ENCODE measurements at places on chromosomes 2 and 18.

- no peak for DNase-seq
Measured at GRCh38 chr18:50401888-50402287, 27.0 kb downstream of the SKA1 start.

GRCh38 chr2:2747797-2748301, 416.8 kb upstream of the MYT1L start:
- no peak for DNase-seq

DNA sequence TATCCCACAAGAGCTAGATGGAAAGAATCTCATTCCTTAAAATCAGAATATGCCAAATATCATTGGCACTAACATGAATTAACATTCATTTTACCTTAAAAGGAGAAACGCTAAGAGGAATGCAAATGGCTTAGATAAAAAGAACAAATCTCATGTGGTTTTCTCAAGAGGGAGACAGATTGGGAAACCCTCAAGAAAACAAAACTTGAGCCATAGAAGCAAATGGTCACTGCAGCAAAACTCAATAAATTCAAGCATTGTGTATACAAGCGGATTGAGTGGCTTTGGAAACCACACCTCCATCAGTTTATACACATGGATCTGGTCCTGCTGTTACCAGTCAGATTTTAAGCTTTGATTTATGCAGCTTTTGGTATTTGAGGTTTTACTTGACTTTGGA, 1331.8 kb upstream of the ZEB2 start:
- no peak for DNase-seq

- DNase-seq, result no peak
Measured at GRCh38 chr18:77948567-77948966, 698.9 kb downstream of the GALR1 start.

DNA sequence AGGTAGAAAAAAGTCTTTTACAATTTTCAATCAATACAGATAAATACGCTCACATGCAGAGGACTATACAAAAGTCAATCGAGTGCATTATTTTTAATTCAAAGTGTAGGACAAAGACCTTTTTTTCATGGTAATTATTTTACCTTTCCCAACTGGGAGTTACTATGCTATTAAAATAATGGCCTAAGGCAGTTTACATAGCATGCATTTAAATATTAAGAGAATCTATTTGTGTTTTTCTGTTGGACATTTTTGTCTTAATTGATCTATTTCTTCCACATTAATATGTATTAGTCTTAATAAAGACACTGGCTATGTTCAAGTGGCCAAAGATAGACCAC, 130.2 kb upstream of the MAP3K20 start:
- DNase-seq, result no peak

DNA sequence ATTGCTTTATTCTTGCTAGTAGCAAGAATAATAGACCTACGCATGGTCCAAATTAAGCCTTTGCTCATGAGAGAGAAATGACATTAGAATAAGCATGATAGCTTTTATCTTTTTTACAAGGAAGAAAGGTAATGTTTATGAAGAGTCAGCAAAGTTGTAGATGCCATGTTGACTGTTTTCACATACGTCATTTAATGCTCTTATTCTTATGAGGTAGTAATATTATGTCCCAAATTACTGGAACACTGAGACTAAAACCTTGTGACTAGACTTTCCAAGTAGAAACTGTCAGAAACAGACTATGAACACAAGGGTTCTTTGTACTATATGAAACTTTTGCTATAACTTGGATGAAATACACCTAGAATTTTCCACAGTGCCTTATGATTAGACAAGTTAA, 552.8 kb upstream of the SLC8A1 start:
- DNase-seq, result no peak
